ENCODE measurements at places on chromosomes 12 and 14.

GRCh38 chr14:53692451-53692850, 264.2 kb downstream of the BMP4 start:
- no peak for DNase-seq

DNA sequence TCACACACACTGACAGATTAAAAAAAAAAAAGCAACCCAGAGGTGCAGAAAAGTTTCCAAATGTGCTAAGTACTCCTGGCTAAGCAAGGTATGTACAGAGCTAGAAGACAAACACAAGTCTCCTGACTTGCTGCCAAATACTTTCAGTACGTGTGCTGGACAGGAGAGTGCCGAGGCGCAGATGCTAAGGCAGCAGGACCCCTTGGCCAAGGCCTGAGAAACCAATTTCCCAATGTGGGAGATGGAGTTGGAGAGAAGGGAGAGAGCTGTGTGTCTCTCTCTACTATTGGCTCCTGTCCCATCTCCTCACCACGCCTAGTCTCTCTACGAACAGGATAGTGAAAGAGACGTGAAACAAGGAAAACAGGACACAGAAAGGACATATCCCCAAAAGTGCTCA, 5.3 kb downstream of the SPRYD3 start:
- DNase-seq = no peak

DNA sequence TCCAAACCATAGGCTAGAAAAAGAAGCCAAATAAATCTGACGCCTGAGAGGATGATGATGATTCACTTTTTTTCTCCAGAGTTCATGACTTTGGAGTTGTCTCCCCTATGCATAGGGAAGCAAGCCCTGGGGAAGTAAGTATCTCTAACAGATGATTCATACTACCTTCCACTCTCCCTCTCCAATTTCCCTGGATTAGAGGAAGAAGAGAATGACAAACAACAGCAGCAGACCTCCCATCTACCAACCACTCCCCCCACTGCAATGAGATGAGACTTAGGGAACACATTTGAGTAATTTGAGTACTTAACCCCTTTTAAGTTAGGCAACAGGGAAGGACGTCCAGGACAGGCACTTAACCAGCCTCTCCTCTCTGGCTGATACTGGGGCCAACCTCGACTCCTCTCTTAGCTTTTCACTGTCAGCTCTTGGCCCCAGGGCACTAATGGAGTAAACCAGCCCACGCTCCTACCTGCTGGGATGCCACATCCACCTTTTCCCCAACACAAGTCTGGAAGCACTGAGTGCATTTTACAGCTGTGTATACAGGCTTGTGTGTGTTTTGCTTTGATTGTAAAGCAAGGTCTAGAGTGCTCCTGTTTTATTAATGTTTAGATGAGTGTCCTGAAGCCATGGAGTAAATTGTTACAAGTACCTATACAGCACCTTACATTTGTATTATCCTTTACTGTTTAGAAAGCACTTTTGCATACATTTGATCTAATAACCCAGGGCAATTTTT, 180.7 kb downstream of the PHLDA1 start:
- DNase-seq = no peak

GRCh38 chr12:1289371-1290155, 298.5 kb downstream of the ERC1 start:
- DNase-seq = no peak

DNA sequence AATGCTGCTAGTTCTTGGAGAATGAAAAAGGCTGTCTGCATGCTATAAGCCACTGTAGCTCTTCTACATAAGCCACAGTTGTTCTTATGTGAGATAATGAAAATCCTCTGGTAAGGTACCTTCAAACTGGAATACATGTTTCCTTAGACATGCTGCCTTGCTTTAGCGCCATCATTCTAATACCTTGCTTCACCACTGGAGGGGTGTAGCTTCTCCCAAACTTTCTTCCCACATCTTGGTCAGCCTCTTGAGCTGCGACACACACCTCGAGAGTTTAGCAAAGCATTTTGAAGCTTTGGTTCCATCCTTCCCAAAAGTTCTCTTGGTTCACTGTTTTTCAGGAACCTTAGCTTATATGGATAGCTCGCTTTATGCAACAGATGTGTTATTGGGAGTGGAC, 69.5 kb downstream of the NKX2-1 start:
- no peak for DNase-seq

- DNase-seq = no peak
Measured at GRCh38 chr12:112936927-112937326, 1.3 kb upstream of the OAS3 start.

DNA sequence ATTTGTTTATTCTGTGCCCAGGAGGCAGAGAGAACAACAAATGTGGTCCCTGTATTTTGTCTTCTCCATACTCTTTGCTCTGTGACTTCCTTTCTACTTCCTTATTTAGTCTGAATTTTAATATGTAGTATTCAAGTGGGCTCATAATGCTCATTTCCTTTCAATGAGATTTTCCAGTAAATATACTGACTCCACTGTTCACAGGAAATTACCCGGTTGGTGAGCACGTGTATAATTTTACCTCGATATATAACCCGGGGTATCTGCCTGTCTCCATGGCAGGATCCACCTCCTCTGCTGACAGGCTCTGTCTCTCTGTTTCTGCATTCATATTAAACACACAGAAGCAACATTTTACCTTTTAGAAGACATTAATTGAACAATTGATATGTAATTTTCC, 166.0 kb downstream of the SLC38A4 start:
- DNase-seq = no peak

DNA sequence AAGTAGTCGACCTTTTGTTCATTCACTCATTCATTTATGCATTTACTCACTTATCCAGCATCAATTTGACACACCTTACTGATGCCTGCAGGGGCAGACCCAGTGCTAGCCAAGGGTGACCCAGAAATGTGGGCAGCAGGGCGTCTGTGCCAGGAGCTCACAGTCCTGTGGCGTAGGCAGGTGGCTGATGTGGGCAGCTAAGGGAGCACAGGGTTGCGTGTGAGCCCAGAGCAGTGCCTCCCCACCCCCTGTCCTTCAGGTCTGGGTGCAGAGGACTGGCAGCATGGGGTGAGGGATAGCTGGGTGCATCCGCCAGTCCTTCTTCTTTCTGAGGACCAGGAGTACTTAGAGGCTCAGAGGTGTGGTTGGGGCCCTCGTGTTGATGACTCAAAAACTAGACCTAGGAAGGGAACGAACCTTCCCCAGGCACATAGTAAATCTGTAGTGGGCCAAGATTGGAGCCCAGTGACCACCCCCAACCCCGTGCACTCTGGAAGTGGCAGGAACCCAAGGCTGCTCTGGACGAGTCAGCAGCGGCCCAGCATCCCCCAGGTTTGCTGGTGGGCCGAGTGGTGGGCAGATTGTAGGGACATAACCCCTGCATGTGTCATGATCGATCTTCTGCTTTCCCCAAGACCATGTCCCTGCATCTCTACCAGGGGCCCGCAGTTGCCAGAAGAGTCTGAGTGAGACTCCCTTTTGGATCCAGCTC, 63.9 kb downstream of the BEGAIN start:
- DNase-seq = no peak

- DNase-seq = no peak
Measured at GRCh38 chr14:65115615-65116014, 13.3 kb upstream of the MAX start.

DNA sequence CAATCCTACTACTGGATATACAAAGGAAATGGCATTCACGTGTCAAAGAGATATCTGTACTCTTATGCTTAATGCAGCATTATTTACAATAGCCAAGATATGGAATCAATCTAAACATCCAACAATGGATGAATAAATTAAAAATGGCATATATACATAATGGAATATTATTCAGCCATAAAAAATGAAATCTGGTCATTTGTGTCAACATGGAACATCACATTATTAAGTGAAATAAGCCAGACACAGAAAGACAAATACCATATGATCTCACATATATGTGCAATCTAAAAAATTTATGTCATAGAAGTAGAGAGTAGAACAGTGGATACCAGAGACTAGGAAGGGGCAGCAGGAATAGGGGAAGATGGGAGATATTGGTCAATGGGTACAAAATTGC, 228.8 kb upstream of the TBX3 start:
- no peak for DNase-seq

- DNase-seq = peak; percentile 56
Measured at GRCh38 chr12:39145175-39145999, 240.0 kb upstream of the CPNE8 start.

DNA sequence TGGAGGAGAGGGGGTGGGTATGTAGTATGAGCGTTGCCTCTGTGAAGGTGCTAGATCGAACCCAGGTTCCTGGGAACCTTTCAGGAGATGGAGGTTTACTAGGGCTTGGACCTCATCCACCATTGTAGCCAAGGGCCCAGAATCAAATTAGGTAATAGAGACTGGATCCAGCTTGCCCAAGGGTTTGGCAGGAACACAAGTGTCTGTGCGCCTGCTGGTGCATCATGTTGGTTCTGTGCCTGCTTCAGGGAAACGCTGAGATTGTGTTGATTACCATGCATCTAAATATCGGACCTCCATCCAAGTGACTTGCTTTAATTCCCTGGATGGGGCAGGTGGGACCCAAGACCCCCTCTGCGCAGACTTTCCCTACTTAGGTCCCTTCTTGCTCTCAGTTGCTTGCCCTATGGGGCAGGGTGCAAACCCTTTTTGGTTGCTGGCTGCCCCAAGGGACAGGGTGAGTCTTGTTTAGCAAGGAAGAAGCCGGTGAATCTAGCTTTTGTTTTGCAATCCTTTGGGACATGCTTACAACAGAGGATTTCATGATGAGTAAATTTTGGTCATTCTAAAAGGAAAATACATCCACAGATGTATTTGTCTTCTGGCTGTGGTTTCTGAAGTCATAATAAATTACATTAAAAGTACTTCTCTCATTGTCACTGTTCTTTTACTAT, 189.8 kb upstream of the PRICKLE1 start:
- DNase-seq = no peak

- DNase-seq = no peak
Measured at GRCh38 chr12:31297572-31298514, 28.1 kb downstream of the SINHCAF start.

DNA sequence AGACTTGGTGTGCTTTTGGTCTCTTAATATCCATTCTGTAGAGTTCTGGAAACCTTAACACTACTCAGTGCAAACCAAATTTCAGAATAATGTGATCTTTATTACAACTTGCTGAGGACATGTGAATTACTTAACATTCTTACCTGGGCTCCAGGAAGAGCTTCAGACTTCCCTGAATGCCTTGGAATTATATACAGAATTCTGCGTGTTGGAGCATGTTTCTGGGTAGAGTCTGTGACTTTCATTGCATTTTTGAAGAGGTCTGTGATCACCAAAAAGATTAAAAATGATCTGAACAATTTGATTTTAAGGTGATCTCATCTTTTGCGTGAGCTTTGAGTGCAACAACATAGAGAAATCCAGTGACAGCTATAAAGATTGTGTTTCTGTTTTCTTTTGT, 35.4 kb downstream of the ZDHHC17 start:
- no peak for DNase-seq

GRCh38 chr12:69821456-69822159, 3.4 kb upstream of the MYRFL start:
- DNase-seq = no peak

DNA sequence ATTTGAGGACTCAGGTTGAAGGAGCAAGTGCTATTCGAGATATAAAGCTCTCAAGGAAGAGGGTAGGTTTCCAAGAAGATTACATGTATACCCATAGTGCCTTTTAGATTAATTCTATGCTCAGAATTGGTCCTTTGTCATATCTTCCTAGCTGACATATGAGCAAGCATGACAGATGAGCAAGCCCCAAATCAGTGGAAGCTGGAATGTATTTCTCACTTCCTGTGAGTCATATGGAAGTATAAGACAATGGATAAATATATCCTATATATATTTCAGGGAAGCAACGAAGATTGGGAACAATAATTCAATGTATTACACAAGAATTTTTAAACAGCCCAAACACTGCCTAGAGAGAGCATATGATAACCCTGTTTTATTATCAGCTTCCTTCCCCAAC, 674.1 kb upstream of the ATXN7L3B start:
- DNase-seq = no peak

DNA sequence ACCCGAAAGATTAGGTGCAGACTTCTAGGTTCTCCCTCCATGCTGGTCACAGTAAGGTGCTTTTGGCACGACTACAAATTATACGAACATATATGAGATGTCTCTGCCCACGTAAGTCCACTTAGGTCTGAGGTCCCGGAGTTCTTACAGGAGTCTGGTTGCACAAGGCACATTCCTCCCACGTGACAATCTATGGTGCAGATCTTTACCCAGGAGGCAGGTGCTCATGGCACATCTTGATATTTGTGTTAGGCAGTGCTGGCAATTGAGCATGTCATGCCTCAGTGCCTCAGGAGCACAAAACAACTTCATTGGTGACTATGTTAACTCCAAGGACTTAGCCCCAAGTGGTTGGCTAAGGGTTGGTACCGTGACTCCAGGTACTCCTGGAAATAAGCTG, 92.0 kb upstream of the AMN1 start:
- DNase-seq = no peak

- no peak for DNase-seq
Measured at GRCh38 chr14:102251161-102251560, 53.8 kb downstream of the MOK start.

- DNase-seq = no peak
Measured at GRCh38 chr14:89922031-89922907, 32.3 kb downstream of the EFCAB11 start.

GRCh38 chr12:12721176-12721751, 4.1 kb downstream of the CDKN1B start:
- DNase-seq = no peak

DNA sequence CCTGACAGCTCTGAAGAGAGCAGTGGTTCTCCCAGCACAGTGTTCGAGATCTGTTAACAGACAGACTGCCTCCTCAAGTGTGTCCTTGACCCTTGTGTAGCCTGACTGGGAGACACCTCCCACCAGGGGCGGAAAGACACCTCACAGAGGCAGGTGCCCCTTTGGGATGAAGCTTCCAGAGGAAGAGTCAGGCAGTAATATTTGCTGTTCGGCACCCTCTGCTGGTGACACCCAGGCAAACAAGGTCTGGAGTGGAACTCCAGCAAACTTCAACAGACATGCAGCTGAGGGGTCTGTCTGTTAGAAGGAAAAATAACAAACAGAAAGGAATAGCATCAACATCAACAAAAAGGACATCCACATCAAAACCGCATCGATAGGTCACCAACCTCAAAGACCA, 21.6 kb upstream of the ABCC9 start:
- DNase-seq = no peak

DNA sequence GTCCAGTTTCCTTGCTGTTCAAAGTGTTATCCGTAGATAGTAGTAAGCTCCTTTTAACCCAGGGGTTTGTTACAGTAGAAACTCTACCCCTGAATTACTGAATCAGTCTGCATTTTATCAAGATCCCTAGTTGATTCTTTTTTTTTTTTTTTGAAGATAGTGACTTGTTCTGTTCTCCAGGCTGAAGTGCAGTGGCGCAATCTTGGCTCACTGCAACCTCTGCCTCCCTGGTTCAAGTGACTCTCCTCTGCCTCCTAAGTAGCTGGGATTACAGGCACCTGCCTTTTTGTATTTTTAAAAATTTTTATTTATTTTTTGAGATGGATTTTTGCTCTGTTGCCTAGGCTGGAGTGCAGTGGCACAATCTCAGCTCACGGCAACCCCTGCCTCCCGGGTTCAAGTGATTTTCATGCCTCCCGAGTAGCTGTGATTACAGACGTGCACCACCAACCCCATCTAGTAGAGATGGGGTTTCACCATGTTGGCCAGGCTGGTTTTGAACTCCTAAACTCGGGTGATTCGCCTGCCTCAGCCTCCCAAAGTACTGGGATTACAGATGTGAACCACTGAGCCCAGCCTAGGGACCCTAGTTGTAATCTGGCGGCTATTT, 10.5 kb downstream of the LARP4 start:
- DNase-seq = no peak

- DNase-seq = no peak
Measured at GRCh38 chr14:29458547-29458946, 469.1 kb downstream of the PRKD1 start.

GRCh38 chr12:29547151-29547632, 49.7 kb upstream of the OVCH1 start:
- DNase-seq = no peak
